ENCODE measurements at places on chromosomes 13 and 19. TPM values are rescaled to one million over a fixed set of nuclear protein-coding genes. Genes with fewer than 3 reads are reported as not detected.

GRCh38 chr13:40598569-40598968, 67.9 kb downstream of the FOXO1 start:
- no peak for DNase-seq

DNA sequence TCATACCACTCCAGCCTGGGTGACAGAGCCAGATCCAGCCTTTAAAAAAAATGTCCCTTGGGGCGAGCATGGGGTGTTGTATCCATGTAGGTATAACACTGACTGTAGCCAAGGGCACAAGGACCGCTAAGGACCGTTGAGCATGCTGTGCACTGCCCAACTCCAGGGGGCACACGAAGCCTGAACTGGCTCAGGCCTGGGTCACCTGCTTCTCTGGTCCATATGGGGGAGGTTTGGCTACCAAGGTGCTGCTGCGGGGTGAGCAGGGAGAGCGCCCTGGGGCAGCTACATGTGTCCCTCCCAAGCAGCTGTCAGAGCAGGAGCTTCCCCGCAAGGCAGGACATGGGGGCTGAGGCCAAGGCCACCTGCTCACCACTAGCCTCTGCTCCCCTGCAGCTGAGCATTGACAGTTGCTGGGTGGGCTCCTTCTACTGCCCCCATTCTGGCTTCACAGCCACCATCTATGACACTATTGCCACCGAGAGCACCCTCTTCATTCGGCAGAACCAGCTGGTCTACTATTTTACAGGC, 16.3 kb downstream of the CATSPERG start:
- no peak for DNase-seq

- DNase-seq = no peak
These were observed 845 bp downstream of the SPRY2 start for GRCh38 chr13:80339912-80340650.

The CEACAM7 gene
- polyA plus RNA-seq = not detected

GRCh38 chr13:74593688-74594087, 459.5 kb upstream of the KLF12 start:
- DNase-seq = no peak

DNA sequence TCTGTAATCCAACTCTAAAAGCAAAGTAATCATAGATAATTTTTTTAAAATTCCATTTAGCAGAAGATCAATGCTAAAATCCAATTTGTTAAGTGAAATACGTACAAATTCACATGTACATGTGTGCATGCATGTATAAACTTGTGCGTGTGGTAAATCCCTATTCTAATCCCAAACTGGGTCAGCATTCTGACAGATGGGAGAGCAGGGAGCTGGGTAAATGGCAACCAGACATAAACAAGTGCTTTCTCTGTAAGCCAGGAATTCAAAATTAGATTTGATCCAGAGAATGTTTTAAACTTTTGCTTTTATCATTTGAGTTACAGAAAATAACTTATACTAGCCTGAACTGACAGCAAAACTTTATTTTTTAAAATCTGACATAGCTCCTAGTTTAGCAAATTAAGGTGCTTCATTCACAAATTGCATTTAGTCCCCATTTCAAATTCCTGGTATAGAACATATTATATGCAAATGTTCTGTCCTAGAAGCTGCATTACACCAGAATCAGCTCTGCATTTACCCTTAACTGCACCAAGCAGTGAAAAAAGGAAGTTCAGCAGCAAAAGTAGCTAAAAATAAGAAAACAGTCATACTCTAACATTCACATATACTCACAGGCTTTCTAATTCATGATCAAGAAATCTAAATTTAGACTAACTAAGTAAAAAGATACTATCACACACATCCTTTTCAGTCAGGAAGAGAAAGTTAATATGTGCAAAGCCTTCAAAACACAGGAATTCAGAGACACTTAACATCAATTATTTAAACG, 32.6 kb downstream of the UBL3 start:
- DNase-seq = no peak

GRCh38 chr19:33339016-33339984, 34.2 kb upstream of the CEBPG start:
- no peak for DNase-seq

DNA sequence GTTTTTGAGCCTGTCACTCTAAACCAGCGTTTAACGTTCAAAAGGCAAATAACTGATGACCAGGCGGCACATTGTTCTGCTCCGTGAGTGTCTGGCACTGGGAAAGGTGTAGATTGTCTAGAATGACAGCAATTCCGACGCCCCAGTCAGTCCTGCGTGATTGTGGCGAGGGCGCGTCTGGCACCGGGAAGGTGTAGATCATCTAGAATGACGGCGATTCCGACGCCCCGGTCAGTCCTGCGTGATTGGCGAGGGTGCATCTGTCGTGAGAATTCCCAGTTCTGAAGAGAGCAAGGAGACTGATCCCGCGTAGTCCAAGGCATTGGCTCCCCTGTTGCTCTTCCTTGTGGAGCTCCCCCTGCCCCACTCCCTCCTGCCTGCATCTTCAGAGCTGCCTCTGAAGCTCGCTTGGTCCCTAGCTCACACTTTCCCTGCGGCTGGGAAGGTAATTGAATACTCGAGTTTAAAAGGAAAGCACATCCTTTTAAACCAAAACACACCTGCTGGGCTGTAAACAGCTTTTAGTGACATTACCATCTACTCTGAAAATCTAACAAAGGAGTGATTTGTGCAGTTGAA, 26.1 kb upstream of the NDUFS7 start:
- DNase-seq = no peak

The ZNF541 gene
- 0.18 TPM for polyA plus RNA-seq

The KIR3DL1 gene
- not detected for polyA plus RNA-seq

- DNase-seq = no peak
These were observed 151.1 kb downstream of the KATNAL1 start for GRCh38 chr13:30156270-30156669.

DNA sequence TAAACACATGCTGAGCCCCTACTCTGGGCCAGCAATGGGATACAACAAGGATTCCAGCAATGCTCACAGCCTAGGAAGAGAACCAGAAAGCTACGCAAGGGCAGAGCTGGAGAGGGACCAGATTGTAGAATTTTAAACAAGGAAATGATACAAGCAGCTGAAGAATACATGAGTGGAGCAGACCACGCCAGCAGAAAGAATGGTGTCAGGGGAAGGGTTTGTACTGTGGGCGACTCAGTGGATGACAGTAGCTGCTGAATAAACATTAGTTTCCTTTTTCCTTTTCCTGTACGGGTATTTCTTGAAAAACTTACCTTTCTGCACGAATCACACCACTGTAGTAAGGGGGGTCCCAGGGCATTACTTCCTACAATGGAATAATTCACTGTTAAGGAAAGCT, 30.7 kb downstream of the MIPEP start:
- no peak for DNase-seq

DNA sequence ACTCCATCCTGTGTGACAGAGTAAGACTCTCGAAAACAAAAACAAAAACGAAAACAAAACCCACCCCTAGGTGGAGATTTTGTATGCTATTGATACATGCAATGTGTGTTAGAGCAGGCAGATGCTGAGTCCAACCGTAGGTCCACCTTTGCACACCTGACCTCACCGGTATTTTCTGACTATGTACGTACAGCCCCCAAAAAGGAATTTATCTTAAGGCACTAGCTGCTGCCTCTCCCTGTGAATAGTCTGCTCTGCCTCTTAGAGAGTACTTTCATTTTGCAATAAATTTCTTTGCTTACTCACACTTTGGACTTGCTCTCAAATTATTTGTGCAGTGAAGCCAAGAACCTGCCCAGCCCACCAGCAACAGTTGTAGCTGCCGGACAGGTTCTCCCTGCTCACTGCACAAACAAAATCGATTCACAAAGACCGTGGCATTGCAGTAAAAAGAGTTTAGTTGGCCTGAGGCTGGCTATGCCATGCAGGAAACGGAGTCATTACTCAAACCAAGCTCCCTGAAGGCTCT, 8.2 kb upstream of the ZNF77 start:
- no peak for DNase-seq

GRCh38 chr19:45424191-45425058, 708 bp upstream of the ERCC1 start:
- no peak for DNase-seq

GRCh38 chr13:112690283-112690929, 568 bp downstream of the ATP11A start:
- DNase-seq = no peak

The ZNF430 gene
- polyA plus RNA-seq = 13.7 TPM

The PRR12 gene
- 27.1 TPM for polyA plus RNA-seq

The CBY2 gene
- polyA plus RNA-seq = 0.68 TPM

GRCh38 chr19:53538378-53539109, 599 bp downstream of the ZNF331 start:
- no peak for DNase-seq

The CD209 gene
- 1.1 TPM for polyA plus RNA-seq
